ENCODE measurements at places on chromosomes 7 and 10.
A peak's percentile ranks its signal among the peaks of the same experiment; 100 is the strongest.

DNA sequence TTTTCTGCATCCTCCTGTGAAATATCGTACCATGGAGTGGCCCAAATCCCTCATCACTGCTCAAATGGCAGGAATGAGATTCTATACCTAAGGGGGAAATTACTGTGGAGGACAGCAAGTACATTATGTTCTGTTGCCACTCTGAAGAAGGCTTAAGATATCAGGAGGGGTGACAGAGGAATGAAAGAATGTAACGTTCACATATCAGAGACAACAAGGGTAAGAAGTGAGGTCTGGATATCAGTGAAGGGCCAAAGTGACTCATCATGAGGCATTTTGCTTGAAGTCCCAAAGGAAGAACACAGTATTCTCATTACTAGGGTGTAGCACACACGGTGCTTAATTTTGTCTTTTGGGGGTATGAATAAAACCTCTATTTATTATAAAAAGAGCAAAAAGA, 71.5 kb upstream of the SLC13A1 start:
- no peak for DNase-seq

- no peak for DNase-seq
These were observed 107.5 kb downstream of the NPTX2 start for GRCh38 chr7:98724591-98724990.

DNA sequence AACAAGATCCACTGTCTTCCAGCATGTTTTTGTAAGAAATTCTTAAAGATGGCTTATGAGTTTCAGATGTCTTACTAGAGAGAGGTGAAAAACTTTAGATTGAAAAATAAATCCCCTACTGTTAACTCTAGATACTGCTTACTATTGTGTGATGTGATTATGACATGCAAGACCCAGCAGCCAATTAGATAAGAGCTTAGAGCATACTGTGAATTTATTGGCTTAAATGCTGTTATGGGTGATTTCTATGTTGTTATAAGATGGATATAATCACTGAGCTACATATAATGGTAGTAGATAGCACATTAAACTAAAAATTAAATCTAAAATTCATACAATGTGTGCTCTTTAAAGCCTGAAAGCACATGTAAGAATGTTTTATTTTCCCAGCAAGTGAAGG, at the start of gene RNF133:
Gene RNF133 (minus strand): TSS at position 101 of the 400 bp plus-strand sequence. CDS start 199 bp downstream, outside the sequence.
- no peak for DNase-seq

- DNase-seq: no peak
These were observed 755.2 kb downstream of the AUTS2 start for GRCh38 chr7:70353330-70353945.

- DNase-seq: no peak
These were observed 6.5 kb downstream of the BAG3 start for GRCh38 chr10:119657725-119658124.

DNA sequence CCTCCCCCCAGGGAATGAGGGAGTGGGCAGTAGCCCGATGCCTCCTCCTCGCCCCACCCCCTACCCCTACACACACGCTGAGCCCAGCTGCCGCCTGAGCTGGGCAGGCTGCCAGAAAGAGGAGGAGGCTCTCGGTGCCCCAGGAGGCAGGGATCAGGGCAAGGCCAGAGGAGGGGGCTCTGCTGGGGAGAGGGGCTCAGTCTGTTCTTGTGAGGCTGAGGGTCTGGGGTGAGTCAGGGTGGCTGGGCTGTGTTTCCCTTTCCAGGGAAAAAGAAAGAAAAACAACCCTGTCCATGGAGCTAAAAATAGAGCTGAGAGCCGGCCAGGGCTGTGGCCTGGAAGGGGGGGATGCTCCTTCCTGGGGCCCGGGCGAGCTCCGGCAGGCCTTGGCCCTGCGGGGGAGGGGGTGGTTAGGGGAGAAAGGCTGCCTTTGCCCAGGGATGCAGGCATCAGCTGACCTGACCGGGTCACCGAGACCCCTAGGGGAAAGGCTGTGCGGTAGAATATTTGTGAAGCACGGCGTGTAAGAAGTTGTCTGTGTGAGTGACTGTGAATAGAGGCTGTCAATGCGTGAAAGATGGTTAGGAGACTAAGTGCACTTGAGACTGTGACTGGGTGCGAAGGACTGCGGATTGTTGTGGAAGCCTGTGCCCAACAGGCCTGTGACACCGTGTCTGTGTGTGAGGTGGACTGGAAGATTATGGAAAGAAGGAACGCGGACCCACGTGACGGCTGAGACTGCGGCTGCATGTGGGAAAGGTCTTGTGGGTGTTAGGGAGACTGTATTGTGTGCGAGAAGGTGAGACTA, 1.2 kb upstream of the LZTS2 start:
- peak; percentile 74 for DNase-seq

- no peak for DNase-seq
These were observed 169.7 kb downstream of the ARHGAP21 start for GRCh38 chr10:24554036-24554435.

- DNase-seq: no peak
These were observed 12.9 kb upstream of the VIM start for GRCh38 chr10:17214971-17215781.

GRCh38 chr7:74568658-74569057, 88.9 kb upstream of the GTF2I start:
- no peak for DNase-seq

DNA sequence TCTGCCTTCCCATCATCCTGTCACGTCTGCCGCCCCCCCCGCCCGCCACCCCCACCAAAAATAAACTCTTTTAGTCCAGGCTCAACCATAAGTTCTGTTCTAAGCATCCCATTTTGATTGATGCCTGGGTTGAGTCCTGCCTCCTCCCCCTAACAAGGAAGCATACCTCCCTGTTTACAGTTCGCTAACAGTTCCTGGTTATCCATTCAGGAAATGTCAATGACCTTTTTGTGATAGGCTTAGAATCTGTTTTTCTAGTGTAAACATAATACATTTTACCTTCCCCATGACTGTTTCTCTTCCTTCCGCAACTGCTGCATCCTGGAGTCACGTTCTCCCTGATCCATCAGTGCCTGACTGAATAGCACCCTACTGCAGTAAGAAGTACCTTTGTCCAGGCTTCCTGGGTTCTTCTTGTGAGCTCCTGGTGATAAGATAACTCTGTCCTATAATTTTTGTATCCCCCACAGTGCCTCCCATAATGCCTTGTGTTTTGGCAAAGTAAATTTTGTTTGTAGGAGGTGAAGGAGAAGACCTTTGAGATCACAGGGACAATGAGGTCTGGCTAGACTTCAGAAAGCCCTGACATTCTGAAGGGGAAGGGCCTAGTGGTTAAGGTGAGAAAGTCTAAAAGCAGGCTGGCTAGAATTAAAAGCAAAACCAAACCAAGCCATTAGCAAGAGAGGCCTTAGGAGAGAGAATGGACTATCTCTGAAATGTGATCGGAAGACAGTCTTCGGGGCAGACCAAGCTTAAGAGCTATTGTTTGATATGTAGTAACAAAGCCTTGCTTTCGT, 7.3 kb downstream of the AGFG2 start:
- DNase-seq: no peak

DNA sequence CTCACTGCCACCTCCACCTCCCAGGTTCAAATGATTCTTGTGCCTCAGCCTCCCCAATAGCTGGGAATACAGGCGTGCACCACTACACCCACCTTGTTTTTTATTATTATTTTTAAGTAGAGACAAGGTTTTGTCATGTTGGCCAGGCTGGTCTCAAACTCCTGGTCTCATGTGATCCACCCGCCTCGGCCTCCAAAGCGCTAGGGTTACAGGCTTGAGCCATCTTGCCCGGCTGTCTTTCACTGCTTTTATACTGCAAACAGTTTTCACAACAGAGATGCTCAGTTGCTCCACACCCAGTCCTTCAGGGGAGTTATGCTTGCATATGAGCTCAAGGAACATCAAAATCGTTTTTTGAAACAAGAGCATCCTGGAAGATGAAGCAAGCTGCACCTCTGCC, 1.3 kb upstream of the PRR15 start:
- DNase-seq: no peak

DNA sequence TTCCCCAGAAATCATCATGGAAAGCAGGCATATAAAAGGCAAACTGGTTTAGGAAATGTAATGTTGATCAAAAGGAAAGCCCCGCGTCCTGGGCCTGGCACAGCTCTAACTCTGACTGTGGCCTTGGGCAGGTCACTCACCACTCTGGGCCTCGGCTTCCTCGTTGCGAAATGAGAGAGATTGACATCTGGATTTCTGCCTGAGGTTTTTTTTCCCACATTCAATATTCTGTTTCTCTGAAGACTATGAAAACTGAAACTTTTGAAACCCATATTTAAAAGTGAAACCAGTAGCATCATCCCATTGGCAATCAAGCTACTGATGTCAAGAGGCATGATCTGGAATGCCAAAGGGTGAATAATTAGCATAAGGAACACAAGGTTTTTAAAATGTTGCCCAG, 369.7 kb upstream of the NPVF start:
- no peak for DNase-seq

DNA sequence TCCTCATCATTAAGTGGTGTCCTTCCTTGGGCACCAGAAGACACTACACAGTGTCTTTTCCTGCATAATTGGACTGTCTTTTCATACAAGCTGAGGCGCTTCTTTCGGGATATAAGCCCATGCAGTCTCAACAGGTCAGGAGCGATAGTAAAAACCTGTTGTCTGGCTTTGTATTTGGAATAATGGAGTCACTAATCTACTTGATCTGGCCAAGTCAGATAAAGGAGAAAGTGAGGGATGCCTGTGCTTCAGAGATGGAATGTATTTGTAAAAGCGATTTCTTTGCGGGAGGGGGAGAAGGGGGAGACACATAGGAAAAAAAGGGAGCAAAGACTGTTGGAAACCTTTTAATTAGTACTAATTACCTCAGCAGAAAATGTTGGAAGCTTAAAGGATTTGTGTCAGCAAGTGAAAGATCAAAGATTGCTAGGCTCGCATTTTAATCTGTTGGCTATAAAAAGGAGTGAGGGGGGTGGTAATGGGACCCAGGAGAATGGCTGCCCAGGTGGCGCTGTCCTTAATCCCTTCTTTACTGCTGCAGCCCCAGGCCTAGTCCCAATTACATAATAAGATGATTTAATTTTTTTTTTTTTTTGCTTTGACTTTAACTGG, 581.4 kb downstream of the LRMDA start:
- no peak for DNase-seq

DNA sequence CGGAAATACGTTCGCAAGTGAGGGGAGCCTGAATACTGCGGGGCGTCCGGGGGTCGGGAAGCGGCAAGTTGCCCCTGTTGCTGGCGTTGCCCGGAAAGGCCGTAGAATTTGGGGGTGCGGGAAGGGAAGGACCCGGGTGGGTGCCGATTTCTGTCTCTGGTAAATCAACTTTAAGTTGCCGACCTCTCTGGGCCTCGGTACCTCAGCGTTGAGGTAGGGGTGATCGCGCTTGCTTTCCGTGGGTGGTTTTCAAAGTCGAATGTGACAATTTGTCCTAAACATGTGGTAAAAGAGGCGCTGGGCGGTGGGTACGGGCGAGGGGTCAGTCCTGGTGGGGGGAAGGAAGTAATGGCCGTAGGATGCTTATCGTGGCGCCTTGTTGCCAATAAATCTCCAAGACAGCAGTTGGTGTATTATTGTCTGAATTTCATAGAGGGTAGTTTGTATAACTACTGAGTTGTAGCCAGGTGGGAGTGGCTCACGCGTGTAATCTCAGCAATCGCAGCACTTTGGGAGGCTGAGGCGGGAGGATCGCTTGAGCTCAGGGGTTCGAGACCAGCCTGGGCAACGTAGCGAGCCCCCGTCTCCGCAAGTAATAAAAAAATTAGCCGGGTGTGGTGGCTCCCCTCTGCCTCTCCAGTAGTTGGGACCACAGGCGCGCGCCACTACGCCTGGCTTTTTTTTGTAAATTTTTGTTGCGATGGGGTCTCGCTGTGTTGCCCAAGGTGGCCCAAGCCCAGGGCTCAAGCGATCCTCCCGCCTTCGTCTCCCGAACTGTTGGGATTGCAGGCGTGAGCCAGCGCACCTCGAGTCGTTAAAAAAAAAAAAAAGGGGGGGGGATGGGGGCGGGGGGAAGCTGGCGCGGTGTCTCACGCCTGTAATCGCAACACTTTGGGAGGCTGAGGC, 644 bp downstream of the BUD23 start:
- no peak for DNase-seq

GRCh38 chr10:42827201-42827600, 44.6 kb downstream of the BMS1 start:
- DNase-seq: no peak

DNA sequence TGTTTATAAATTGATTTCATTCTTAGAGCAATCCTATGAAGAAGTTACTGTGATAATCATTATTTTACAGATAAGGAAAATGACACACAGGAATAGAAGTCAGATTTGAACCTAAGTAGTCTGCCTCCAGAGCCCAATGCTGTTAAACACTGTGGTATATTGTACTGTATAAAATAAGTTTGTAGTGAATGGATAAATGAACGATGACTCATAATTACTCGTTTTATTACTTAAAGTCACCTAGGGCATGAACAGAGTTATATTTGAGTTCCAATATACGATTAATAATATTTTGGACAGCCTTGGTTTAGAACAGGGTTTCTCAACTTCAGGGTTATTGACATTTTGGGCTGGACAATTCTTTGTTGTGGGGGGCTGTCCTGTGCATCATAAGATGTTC, 7.8 kb upstream of the BTRC start:
- no peak for DNase-seq

- DNase-seq: peak; percentile 42
These were observed 41.8 kb upstream of the LRRC18 start for GRCh38 chr10:48981310-48981907.

- DNase-seq: no peak
These were observed 141.6 kb downstream of the HIBADH start for GRCh38 chr7:27520815-27521790.

- DNase-seq: no peak
These were observed 314.7 kb upstream of the ZNF32 start for GRCh38 chr10:43963379-43963778.

DNA sequence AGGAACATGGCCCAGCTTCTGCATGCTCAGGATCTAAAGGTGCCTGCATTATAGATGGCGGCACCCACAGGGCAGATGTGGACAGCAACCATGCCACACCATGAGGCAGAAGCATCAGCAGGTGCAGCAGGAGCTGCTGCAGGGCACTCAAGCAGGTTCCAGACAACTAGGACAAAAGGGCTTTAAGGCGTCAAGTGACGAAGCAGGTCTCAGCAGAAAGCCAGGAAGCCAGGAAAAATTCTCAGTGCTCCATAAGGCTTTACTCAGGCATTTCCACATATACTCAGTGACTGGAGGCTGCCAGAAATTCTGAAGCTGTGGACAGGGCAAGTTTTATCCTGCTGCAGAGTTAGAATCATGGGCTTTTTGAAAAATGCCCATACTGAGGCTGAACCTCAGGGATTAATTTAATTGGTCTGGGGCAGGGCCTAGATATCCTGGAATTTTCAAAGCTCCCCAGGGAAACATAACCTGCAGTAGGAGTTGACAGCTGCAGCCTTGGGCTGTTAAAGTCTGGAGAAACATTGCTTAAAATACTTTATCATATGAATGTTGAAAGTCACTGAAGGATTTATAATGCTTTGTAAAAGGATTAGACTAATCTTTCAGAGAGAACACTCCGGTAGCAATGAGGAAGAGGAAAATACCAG, 68.1 kb upstream of the RNF148 start:
- DNase-seq: no peak
